CD4-positive, alpha-beta memory T cell (primary cell): ENCODE measurements at places on chromosomes 2 and 18. TPM values are rescaled to one million over a fixed set of nuclear protein-coding genes. Genes with fewer than 3 reads are reported as not detected.

The SYT4 gene
- polyA plus RNA-seq, result not detected

The PDCD1 gene
- 12.4 TPM for polyA plus RNA-seq

The ZEB2 gene
- 0.83 TPM for polyA plus RNA-seq

The DYSF gene
- polyA plus RNA-seq, result not detected

The C2orf15 gene
- 4.7 TPM for polyA plus RNA-seq

The C2orf92 gene
- polyA plus RNA-seq, result not detected

The CYP26B1 gene
- not detected for polyA plus RNA-seq
